ENCODE measurements at places on chromosomes 13 and 19.

DNA sequence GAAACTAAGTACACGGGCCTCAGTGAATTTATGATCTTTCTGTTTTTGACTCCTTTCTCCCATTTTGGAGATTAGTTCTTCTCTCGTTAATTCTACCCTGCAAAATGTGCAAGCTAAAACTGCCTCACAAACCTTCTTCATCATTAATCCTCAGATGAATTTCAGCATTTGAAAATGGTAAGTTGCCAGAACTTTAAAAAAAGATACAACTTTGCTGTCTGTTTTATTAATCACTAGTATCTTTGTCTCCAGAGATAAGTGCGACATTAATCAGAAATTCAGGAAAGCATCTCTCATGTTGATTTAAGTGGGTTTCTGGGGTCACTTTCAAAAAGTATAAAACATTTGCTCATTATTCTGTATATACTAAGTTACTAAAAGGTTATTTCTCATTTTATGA lies 227.0 kb upstream of the RXFP2 start:
- no peak for DNase-seq

DNA sequence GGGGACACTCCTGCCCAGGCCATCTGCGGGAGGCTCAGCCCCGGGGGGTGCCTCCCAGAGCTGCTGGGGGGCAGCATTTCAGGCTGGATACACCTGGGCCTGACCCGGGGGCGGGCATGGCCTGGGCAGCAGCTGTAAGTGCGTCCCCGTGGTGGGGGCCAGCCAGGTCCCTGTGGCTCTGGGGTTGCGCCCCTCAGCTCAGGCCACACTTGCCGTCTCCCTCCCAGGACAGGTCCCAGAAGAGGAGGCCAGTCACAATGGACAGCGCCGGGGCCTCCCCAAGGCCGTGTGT lies 11.6 kb downstream of the CBARP start:
- no peak for DNase-seq

DNA sequence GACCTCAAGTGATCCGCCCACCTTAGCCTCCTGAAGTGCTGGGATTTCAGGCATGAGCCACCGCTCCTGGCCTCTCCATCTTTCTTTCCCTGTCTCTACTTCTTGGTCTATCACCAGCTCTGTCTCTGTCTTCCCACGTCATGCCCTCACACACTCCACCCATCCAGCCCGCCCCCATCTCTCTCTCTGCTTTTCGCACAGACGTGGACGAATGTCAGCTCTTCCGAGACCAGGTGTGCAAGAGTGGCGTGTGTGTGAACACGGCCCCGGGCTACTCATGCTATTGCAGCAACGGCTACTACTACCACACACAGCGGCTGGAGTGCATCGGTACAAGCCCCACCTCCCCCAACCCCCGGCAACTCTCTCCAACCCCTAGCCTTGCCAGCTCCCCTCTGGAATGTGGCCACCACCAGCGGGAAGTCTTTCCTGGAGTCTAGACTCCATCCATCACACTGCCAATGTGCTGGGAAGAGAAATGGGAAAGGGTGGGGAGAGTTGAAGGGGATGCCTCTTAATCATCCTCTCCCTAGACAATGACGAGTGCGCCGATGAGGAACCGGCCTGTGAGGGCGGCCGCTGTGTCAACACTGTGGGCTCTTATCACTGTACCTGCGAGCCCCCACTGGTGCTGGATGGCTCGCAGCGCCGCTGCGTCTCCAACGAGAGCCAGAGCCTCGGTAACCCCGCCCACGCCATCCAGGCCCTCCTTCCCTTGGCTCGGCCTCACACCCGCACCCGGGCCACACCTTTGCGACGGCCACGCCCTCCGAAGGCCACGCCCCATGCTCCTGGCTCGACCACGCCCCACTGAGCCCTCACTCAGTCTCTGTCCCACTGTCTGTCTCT lies 22.5 kb downstream of the LTBP4 start:
- DNase-seq: no peak

DNA sequence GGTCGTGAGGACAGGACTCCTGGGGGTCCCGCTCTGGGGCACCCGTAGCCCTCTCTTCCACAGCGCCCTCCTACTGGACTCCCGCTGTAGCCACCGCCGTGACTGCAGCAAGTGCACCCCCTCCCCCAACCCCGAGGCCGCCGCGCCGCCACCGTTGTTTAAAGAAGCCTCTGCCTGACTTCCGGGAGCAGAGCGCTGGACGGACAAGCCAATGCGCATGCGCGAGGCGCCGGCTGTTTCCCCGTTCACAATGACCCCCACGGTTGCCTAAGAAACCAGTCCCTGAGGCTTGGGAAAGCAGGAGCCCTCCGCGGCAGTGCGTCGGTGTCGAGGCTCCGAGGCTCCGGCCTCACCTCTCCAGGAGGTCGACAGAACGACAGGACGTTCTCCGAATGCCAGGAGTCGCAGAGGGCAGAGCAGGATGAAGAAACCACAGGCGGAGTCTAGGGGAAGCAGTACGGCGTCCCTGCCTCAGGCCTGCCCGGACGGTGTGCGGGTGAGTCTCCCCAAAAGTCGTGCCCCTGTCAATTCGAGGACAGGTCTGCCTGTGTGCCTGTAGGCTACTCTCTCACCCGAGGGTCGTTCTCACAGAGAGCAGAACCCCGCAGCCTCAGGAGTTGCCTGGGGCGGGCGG lies 70.5 kb upstream of the ZNF420 start:
- no peak for DNase-seq

GRCh38 chr19:1783354-1783753 lies 28.7 kb downstream of the ATP8B3 start:
- DNase-seq: no peak

GRCh38 chr19:18590273-18591272 lies 2.0 kb downstream of the REX1BD start:
- no peak for DNase-seq

DNA sequence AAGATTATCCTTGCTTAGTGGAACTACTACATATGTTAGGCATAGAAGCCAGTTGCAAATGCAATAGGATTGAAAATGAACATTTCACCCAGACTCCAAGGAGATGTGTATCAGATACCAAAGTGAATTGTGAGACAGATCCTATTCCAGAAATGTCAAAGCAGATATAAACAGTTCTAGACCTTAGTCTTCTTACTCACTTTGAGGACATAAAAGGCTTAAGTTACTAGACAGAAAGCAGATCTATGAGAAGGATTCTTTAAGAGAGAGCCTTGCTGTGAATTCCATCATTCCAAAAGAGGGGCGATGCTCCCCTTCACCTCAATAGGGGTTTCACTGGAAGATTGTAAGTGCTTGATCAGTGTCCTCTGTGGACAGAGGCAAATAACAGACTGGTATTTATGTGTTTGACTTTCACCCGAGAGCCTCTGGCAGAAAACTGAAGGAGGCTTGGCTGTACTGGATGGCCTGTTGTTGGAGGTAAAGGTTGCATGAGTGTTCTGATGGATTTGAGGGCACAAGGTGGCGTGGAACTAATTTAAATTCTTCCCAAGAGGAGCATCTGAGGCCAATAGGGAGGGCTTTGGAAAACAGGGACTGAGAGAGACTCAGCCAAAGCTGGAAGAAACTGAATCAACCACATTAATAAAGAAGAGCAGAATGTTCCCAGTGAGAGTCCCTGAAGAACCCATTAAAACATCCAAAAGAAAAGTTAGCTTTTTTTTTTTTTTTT lies 194.8 kb downstream of the DCLK1 start:
- no peak for DNase-seq
